ENCODE measurements at places on chromosomes 3 and 15.

- H3K4me3 ChIP-seq: no peak overlapping the region
- peaks cover 14% of the 10 kb centered on the region for H3K36me3 ChIP-seq
- H3K27me3 ChIP-seq: peaks cover 2% of the 10 kb centered on the region
These were observed 8.8 kb downstream of the LRIG1 start for GRCh38 chr3:66492071-66492470.

DNA sequence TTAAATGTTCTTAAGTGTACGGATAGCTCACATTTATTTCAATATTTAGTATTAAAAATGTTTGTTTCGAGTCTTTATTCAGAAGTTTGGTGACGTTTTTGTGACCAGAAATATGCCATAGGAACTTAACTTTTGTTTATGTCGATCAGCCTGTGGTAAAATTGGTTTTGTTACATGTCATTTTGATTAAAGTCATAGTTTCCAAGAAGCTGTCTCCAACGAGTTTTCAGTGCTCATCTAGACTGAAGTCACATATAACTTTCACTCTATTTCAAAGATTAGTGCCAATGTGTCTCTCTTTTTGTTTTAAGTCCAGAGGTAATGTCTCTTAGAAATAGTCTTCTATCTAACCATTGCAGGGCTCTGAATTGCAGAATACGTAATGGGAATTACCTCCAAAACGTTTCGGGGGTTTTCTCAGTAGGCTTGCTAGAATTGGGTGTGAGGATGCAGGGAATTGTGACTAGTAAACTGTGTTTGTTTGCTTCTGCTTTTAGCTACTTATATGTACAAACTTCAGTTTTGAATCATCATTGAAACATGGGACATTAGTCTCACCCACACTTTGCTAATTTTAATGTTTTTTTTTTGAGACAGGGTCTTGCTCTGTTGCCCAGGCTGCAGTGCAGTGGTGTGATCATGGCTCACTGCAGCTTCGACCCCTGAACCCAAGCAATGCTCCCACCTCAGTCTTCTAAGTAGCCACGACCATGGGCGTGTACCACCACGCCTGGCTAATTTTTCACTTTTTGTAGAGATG is 3.0 kb downstream of the BUB1B start:
- H3K27ac ChIP-seq: no peak overlapping the region
- H3K4me3 ChIP-seq: no peak overlapping the region
- H3K4me1 ChIP-seq: peaks cover 29% of the 10 kb centered on the region

DNA sequence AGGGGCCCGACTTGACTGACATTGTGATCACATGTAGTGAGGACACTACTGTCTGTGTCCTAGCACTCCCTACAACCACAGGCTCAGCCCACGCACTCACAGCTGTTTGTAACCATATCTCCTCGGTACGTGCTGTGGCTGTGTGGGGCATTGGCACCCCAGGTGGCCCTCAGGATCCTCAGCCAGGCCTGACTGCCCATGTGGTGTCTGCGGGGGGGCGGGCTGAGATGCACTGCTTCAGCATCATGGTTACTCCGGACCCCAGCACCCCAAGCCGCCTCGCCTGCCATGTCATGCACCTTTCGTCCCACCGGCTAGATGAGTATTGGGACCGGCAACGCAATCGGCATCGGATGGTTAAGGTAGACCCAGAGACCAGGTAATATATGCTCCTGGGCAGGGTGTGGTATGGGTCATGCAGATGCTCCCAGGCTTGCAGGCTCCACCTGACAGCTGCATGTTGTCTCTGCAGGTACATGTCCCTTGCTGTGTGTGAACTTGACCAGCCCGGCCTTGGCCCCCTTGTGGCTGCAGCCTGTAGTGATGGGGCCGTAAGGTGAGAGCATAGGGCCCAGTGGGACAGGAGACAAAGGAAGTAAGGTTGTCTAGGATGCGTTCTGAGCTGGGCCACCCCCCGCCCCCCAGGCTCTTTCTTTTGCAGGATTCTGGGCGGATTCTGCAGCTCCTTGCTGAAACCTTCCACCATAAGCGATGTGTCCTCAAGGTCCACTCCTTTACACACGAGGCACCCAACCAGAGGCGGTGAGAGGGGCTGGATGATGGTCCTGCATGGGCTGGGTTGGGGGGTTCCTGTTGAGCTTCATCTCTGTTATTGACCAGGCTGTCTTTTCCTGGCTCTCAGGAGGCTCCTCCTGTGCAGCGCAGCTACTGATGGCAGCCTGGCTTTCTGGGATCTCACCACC is 4.4 kb downstream of the DALRD3 start:
- peaks cover 31% of the 10 kb centered on the region for H3K4me1 ChIP-seq
- no peaks in the 10 kb centered on the region for H3K27me3 ChIP-seq
- H3K4me3 ChIP-seq: no peak overlapping the region
- no peak overlapping the region for H3K27ac ChIP-seq
- H3K36me3 ChIP-seq: peaks cover 17% of the 10 kb centered on the region
- peak; percentile 53 for DNase-seq

GRCh38 chr3:77256584-77257503 is 216.9 kb downstream of the ROBO2 start:
- H3K27me3 ChIP-seq: no peaks in the 10 kb centered on the region
- H3K27ac ChIP-seq: no peak overlapping the region
- no peaks in the 10 kb centered on the region for H3K4me1 ChIP-seq
- H3K4me3 ChIP-seq: no peak overlapping the region

GRCh38 chr3:66803721-66804695 is 194.1 kb upstream of the KBTBD8 start:
- no peaks in the 10 kb centered on the region for H3K36me3 ChIP-seq
- no peak overlapping the region for H3K4me3 ChIP-seq

GRCh38 chr3:38165722-38166387 is 518 bp downstream of the OXSR1 start:
- no peaks in the 10 kb centered on the region for H3K27me3 ChIP-seq
- no peak for DNase-seq
- peak overlapping the region; percentile 95 for H3K4me3 ChIP-seq
- H3K36me3 ChIP-seq: peaks cover 22% of the 10 kb centered on the region
- H3K27ac ChIP-seq: peak overlapping the region; percentile 100
- peaks cover 63% of the 10 kb centered on the region for H3K4me1 ChIP-seq

GRCh38 chr3:178182337-178182779 is 353.9 kb upstream of the KCNMB2 start:
- no peak for DNase-seq
- H3K27ac ChIP-seq: no peak overlapping the region
- H3K36me3 ChIP-seq: no peaks in the 10 kb centered on the region
- no peaks in the 10 kb centered on the region for H3K4me1 ChIP-seq
- no peaks in the 10 kb centered on the region for H3K27me3 ChIP-seq

- peaks cover 2% of the 10 kb centered on the region for H3K36me3 ChIP-seq
- no peak overlapping the region for H3K27ac ChIP-seq
- DNase-seq: no peak
- H3K27me3 ChIP-seq: no peaks in the 10 kb centered on the region
- H3K4me1 ChIP-seq: peaks cover 48% of the 10 kb centered on the region
These were observed 85.5 kb downstream of the CCNL1 start for GRCh38 chr3:157074490-157074889.

GRCh38 chr3:97670952-97671351 is 93.6 kb upstream of the ARL6 start:
- no peaks in the 10 kb centered on the region for H3K36me3 ChIP-seq
- no peak overlapping the region for H3K4me3 ChIP-seq
- no peaks in the 10 kb centered on the region for H3K4me1 ChIP-seq
- no peaks in the 10 kb centered on the region for H3K27me3 ChIP-seq
- DNase-seq: no peak

DNA sequence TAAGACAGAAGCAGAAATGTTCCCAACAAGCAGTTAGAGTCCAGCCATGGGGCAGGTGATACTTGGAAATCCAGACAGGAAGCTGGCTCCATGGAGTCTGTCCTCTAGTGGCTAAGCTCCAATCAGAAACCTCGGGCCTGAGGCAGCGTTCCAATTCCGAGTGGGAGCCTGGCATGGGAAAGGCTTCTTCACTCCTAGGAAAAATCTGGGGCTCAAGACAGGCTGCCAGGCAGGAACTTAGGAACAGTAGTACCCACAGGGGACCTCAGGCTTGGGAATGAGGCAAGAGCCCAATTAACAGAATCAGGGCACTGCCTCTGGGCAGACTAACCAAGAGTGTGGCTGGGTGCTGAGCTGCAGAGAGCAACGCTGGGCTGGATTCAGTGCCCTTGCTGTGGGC is 6.2 kb upstream of the ATP13A4 start:
- no peak overlapping the region for H3K4me3 ChIP-seq
- no peak for DNase-seq
- H3K27ac ChIP-seq: no peak overlapping the region

DNA sequence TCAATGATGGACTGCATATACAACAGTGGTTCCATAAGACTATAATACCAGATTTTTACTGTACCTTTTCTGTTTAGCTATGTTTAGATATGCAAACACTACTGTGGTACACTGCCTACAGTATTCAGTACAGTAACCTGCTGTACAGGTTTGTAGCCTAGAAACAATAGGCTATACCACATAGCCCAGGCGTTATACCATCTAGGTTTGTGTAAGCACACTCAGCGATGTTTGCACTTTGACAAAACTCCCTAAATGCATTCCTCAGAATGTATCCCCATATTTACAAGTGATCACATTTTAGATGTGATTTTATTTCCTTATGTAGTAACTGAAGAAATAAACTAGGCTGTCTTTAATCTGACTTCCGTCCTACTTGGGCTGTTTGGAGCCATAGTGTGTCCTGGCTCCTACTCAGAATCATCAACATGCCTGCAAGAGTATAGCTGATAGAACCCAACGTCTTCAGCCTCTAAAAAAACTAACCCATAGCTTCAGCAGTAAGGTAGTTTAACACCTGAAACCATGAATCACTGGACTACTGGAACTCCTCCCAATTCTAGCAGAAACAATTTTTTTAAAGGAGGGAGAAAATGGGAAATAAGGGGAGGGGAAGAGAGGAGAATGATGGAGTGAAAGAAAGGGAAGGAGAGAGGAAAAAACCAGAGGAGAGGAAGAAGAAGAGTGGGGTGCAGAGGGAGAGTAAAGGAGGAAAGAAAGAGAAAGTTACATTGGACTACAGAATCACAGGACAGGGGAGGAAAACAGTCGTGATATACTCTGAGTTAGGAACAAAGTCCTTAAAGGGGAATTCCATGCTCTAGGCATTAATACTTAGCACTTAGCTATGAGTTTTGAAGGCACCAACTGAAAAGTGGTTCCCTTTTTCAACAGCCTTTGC is 67.7 kb upstream of the PLXND1 start:
- H3K4me3 ChIP-seq: no peak overlapping the region
- no peak for DNase-seq
- no peaks in the 10 kb centered on the region for H3K36me3 ChIP-seq
- H3K27ac ChIP-seq: no peak overlapping the region

- H3K4me3 ChIP-seq: no peak overlapping the region
- DNase-seq: no peak
- no peak overlapping the region for H3K27ac ChIP-seq
These were observed 367.9 kb upstream of the GBE1 start for GRCh38 chr3:82129221-82129801.

All from activated CD4-positive, alpha-beta T cell treated with anti-CD3 and anti-CD28 coated beads, Interleukin-2, amount 10 ng/mL, durations not matched to agents 7 days and 5 days (primary cell).